ENCODE measurements at places on chromosomes 7 and 10.
A peak's percentile ranks its signal among the peaks of the same experiment; 100 is the strongest.

GRCh38 chr10:62779487-62780248, 24.9 kb upstream of the ADO start:
- DNase-seq: no peak

DNA sequence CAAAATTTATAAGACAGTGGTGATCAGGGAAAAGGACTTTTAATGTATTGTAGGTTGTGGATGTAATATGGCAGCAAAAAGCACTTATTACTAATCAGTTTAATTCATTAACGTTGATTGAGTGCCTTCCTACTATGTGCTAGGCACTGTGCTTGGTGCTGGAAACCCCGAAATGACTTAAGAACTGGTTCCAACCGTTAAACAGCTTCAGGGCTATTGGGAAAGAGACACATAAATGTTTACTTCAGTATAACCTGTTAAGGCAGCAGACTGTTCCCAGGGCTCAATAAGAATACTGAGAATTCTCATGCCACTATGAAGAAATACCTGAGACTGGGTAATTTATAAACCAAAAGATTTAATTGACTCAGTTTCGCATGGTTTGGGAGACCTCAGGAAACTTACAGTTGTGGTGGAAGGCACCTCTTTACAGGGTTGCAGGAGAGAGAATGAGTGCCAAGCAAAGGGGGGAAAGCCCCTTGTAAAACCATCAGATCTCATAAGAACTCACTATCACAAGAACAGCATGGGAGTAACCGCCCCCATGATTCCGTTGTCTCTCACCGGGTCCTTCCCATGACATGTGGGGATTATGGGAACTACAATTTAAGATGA, 1.1 kb upstream of the SLC25A13 start:
- DNase-seq: no peak

GRCh38 chr10:120827251-120827875, 23.8 kb upstream of the WDR11 start:
- DNase-seq: no peak

DNA sequence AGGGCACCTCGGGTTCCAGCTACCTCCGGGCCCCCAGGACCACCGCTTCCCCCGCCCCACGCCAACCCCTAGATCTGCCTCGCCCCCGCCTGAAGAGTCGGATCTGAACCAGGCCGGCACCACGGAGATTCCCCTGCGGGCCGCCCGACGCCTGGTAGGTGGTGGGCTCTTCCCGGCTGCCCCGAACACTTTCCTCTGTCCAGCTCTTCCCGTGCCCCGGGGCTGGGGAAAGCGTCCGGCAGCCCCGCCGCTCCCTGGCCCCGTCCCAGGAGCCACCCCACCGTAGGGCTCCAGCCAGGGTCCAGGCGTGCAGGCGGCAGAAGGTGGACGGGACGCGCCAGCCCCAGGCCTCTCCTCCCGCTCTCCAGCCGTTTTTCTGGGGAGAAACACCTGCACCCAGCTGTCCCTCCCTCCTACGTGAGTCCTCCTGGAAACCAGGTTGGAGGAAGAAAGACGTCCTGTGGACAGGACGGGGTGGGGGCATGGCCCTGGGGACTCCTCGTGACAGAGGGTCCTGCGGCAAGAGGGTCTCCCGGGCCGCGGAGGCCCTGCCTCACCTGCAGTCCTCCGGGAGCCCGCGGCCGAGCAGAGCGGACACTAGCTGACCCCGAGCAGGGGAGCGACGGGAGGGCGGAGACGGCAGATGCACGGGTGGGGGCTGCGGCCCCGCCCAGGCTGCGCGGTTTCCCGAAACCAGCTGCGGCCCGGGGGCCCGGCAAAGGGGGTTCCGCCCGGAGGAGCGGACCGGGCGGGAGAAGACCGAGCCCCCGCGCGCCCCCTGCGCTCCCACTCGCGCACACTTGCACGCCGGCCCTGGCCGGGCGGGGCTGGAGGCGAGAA, at the start of gene TMEM176B:
TSS of gene TMEM176B (minus strand) at position 624 of the 840 bp plus-strand sequence. CDS start 3,795 bp downstream, outside the sequence.
- no peak for DNase-seq

DNA sequence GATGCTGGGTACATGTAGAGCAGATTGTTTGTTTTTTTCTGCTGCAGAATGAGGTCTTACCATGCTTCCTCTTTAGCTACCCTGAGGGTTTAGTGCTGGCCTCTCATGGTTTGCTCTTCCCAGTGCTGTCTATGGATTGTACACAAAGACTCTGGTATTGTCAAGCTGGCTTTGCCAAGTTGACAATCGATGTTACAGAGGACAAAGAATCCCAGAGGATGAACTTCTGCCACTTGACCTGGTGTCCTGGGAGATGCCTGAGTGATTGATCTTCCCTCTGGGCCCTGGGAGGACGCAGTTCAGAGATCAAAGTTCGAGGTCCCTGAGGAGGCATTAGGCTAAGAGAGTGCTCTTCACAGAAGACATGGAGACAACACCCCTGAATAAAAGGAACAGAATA, 865.4 kb downstream of the CCSER2 start:
- DNase-seq: no peak

DNA sequence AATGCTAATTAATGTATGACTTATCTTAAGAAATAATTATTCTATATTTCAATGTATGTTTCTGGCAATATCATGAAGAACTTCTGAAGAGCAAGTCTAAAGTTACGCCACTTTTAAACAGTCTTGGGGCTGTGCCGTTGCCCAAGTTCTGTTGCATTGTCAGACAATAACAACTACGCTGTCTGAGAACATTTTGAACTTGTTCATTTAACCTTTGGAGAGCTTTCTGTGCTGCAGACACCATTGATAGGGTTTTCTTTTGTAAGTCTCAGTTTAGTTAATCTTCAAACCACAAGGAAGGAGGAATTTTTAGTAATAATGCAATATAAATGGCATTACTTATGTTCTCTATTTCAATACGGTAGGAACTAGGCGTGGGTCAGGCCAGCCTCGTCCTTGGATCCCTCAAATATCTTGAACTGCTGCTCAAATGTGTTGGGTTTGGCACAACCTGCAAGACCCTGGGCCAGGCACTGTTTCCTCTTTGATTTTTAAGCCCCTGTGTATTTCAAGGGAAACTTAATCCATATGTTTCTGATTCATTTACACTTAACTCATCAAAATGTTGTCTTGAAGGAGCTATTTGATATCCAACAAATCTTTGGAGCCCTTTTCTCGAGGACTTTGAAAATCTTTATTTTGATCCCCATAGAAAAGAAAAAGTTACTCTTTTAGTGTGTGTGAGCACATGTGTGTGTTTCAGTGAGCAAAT, 215.5 kb downstream of the INHBA start:
- no peak for DNase-seq

- peak; percentile 4 for DNase-seq
These were observed 17.8 kb downstream of the VWC2 start for GRCh38 chr7:49791088-49791741.

All from NCI-H1694 treated with DMSO at 0.1 percent for 48 hours (cell line).